ENCODE measurements at places on chromosomes 1 and 21. TPM values are rescaled to one million over a fixed set of nuclear protein-coding genes. Genes with fewer than 3 reads are reported as not detected.

GJA8 gene
- total RNA-seq = not detected

DNA sequence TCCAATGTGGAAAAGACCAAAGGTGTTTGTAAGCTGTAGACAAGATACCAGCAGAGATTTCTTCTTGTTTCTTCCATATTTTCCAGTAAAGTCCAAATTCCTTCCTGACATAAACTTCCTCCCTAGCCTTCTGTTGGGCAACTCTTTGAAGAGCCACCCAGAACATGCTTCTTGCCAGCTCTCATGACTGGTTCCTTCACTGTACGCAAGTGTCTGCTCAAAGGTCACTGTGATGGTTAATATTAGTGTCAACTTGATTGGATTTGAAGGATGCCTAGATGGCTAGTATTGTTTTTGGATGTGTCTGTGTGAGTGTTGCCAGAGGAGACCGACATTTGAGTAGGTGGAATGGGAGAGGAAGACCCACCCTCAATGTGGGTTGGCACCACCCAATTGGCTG lies 416.6 kb upstream of the RUNX1 start:
- H3K4me1 ChIP-seq = no peaks in the 10 kb centered on the region
- no peak overlapping the region for H3K4me3 ChIP-seq
- DNase-seq = no peak
- no peaks in the 10 kb centered on the region for H3K36me3 ChIP-seq

DNA sequence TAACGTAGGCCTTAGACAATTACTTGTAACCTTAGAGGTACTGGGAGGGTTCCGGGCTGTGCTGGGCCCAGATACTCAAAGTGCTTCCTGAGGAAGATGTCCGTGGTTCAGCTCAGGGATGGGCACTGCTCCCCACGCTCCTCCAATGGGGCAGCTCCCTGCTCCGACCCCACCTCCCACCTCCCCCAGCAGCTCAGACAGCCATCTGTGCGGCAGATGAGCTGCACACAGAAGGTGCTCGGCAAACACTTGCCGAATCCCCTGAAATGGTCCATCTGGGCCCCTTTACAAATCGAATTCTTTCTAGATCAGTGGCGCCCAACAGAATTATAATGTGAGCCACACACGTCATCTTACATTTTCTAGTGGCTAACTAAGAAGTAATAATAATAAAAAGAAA lies 242.4 kb upstream of the RAB4A start:
- H3K27me3 ChIP-seq = no peaks in the 10 kb centered on the region
- H3K36me3 ChIP-seq = no peaks in the 10 kb centered on the region
- no peak overlapping the region for H3K27ac ChIP-seq
- DNase-seq = no peak
- no peak overlapping the region for H3K4me3 ChIP-seq

DNA sequence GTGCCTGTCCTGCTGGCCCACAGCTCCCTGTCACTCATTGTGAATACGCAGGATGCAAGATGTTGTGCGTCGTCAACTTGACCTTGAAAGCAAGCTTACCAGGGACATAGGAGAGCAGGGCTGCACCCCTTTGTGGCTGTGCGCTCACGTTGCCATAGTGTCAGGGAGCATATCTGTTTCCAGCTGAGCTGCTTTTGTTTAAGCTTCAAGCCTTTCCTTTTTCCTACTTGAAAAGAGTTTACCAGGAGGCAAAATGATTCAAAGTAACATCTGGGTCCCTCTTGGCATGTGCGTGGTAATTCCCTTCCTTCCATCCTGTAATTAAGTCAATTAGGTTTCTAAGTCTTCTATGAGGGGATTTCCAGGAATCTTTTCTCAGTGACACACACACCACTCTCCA lies 537.1 kb downstream of the AJAP1 start:
- no peaks in the 10 kb centered on the region for H3K4me1 ChIP-seq
- H3K27me3 ChIP-seq = no peaks in the 10 kb centered on the region
- no peak overlapping the region for H3K27ac ChIP-seq
- DNase-seq = no peak
- no peak overlapping the region for H3K4me3 ChIP-seq

Measured in psoas muscle (tissue), 8 donors.